ENCODE measurements at places on chromosomes 4 and X. TPM values are rescaled to one million over a fixed set of nuclear protein-coding genes. Genes with fewer than 3 reads are reported as not detected.

ARL9 gene
- 0.59 TPM for total RNA-seq

G6PD gene
- 91.3 TPM for total RNA-seq

OTC gene
- total RNA-seq = not detected

ARR3 gene
- total RNA-seq = not detected

MTMR8 gene
- total RNA-seq = 0.72 TPM

DIPK2B gene
- not detected for total RNA-seq

TMEM35A gene
- total RNA-seq = 1.5 TPM

LRIT3 gene
- under 0.01 TPM for total RNA-seq

GRCh38 chrX:17464194-17464593 lies 89.2 kb downstream of the NHS start:
- H3K27ac ChIP-seq = no peak overlapping the region
- H3K4me1 ChIP-seq = peaks cover 20% of the 10 kb centered on the region
- no peak overlapping the region for H3K4me3 ChIP-seq

DNA sequence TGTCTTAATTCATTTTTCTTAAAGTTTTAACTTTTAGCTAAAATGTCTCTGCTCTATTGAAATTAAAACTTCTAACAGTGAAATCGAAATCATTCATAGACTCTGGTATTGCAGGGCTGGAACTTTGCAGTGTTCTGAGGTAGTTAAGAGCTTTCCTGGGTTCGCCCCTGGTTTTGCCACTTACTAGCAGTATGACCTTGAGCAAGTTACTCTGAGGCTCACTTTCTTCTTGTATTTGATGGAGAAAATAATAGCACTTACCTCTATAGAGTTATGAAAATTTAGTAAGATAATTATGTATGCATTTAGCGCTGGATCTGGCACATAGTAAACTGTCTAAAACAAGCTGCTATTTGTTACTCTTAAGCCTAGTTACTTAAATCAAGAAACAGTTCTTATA lies 1.7 kb downstream of the SLAIN2 start:
- no peaks in the 10 kb centered on the region for H3K36me3 ChIP-seq
- no peaks in the 10 kb centered on the region for H3K27me3 ChIP-seq
- H3K4me1 ChIP-seq = peaks cover 44% of the 10 kb centered on the region
- no peak overlapping the region for H3K27ac ChIP-seq
- H3K4me3 ChIP-seq = peak overlapping the region; percentile 95
- DNase-seq = no peak

- H3K27me3 ChIP-seq = no peaks in the 10 kb centered on the region
- no peak overlapping the region for H3K4me3 ChIP-seq
- H3K27ac ChIP-seq = no peak overlapping the region
- no peaks in the 10 kb centered on the region for H3K4me1 ChIP-seq
- H3K36me3 ChIP-seq = no peaks in the 10 kb centered on the region
Observed at GRCh38 chrX:129318375-129318774, 204.9 kb downstream of the SMARCA1 start.

- DNase-seq = no peak
- H3K27ac ChIP-seq = no peak overlapping the region
- H3K4me1 ChIP-seq = no peaks in the 10 kb centered on the region
- H3K4me3 ChIP-seq = no peak overlapping the region
- no peaks in the 10 kb centered on the region for H3K36me3 ChIP-seq
Observed at GRCh38 chr4:23547096-23547495, 342.8 kb downstream of the PPARGC1A start.

DNA sequence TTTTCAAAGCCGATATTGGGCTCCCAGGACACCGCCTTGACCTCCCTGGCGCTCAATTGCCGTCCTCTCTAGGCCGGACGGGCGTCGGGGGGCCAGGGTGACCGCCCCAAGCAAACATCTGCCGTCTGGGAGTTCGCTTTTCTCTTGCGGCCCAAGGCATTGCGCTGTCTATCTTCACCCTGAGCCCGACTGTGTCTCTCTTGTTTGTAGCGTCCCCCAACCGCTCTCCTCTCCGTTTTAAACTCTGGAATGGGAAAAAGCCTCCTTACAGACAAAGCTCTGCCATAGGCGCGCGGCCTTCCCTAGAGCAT lies 551 bp upstream of the ARX start:
- DNase-seq = no peak
- H3K4me3 ChIP-seq = no peak overlapping the region
- H3K4me1 ChIP-seq = no peaks in the 10 kb centered on the region
- no peaks in the 10 kb centered on the region for H3K36me3 ChIP-seq
- peaks cover 92% of the 10 kb centered on the region for H3K27me3 ChIP-seq

DNA sequence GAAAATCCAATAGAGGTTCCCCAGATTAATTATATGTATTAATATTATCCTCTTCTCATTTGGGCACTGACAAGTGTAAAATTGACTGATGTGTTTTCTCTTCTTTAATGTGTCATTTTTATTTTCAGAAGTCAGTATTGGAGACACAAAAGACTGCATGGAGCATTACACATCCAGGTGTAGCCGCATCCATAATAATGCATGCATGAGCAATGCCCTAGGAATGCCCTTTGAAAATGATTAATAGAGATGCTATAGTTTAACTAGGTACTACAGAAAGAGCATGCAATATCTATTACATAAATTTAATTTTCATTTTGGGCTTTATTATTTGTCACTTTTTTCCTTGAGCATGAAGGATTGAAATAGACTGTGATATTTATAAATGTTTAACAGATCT lies 509.9 kb downstream of the SPOCK3 start:
- H3K4me1 ChIP-seq = no peaks in the 10 kb centered on the region
- no peaks in the 10 kb centered on the region for H3K27me3 ChIP-seq
- no peaks in the 10 kb centered on the region for H3K36me3 ChIP-seq
- DNase-seq = no peak
- H3K27ac ChIP-seq = no peak overlapping the region

GRCh38 chr4:118767109-118767508 lies 68.8 kb downstream of the SEC24D start:
- H3K4me1 ChIP-seq = peaks cover 83% of the 10 kb centered on the region
- H3K4me3 ChIP-seq = no peak overlapping the region
- peaks cover 86% of the 10 kb centered on the region for H3K36me3 ChIP-seq

- H3K4me3 ChIP-seq = no peak overlapping the region
- no peaks in the 10 kb centered on the region for H3K36me3 ChIP-seq
- peaks cover 10% of the 10 kb centered on the region for H3K4me1 ChIP-seq
- no peak overlapping the region for H3K27ac ChIP-seq
- no peak for DNase-seq
Observed at GRCh38 chr4:109562457-109563239, 2.6 kb downstream of the MCUB start.

GRCh38 chr4:125283707-125284279 lies 31.0 kb upstream of the FAT4 start:
- H3K27ac ChIP-seq = no peak overlapping the region
- no peak overlapping the region for H3K4me3 ChIP-seq
- H3K36me3 ChIP-seq = no peaks in the 10 kb centered on the region
- H3K4me1 ChIP-seq = no peaks in the 10 kb centered on the region
- H3K27me3 ChIP-seq = no peaks in the 10 kb centered on the region

GRCh38 chr4:88630756-88631155 lies 38.5 kb downstream of the HERC3 start:
- peak; percentile 70 for DNase-seq
- H3K27ac ChIP-seq = peak overlapping the region; percentile 78
- H3K27me3 ChIP-seq = no peaks in the 10 kb centered on the region
- H3K4me1 ChIP-seq = peaks cover 33% of the 10 kb centered on the region
- no peak overlapping the region for H3K4me3 ChIP-seq

DNA sequence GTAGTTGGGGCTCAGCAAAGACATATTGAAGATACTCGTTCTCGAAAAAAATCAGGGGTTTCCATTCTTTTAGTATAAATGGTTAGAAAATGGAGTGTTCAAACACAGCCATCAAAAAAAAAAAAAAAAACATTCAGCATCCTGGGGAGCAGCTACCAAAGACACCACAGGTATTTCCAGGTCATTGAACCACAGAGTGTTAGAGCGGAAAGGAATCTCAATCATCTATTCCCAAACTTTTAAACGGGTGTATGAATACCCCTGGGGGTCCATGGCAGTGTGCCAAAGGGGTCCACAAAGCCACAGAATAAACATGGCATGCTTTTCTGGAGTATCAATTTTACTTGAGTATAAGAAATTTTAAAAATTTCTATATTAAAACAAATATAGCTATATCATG lies 6.9 kb upstream of the FGF16 start:
- H3K4me3 ChIP-seq = no peak overlapping the region
- H3K27me3 ChIP-seq = no peaks in the 10 kb centered on the region

GRCh38 chr4:130485371-130485770 lies 1389.4 kb downstream of the C4orf33 start:
- H3K4me1 ChIP-seq = no peaks in the 10 kb centered on the region
- no peaks in the 10 kb centered on the region for H3K36me3 ChIP-seq
- DNase-seq = no peak
- H3K4me3 ChIP-seq = no peak overlapping the region
- no peaks in the 10 kb centered on the region for H3K27me3 ChIP-seq

DNA sequence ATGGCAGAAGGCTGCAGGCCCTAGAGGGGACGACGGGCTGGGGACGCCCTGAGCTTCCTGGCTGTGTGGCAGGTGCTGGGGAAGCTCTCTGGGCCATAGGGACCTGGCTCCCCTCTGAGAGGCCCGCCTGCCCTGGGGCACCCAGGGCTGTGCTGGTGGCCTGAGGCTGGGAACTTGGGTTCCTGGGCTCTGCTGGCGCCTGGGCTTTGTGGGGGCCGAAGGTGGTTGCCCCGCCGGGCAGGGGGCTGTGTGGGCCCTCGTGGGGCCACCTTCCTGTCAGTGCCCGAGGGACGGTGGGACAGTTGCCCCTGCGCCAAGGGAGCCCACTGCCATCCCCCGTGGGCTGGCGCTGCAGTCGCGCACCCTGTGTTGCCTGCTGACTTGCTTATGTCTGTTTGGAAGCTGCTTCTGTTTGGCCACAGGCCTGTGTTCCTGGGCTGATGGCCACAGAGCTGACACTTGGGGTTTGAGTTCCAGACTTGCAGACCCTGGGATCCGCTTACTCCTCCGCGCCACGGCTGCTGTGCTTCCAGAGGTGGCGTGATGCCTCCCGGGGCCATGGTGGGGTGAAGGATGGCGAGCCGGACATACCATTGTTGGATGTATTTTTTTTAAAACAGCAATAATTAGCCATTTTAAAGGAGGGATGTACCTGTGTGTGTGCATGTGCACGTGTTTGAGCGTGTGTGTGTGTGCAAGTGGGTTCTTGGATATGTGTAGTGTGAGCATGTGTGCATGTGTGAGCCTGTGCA lies 8.5 kb downstream of the NAT8L start:
- no peaks in the 10 kb centered on the region for H3K36me3 ChIP-seq
- H3K27me3 ChIP-seq = no peaks in the 10 kb centered on the region
- H3K4me1 ChIP-seq = no peaks in the 10 kb centered on the region
- H3K27ac ChIP-seq = no peak overlapping the region
- H3K4me3 ChIP-seq = no peak overlapping the region

DNA sequence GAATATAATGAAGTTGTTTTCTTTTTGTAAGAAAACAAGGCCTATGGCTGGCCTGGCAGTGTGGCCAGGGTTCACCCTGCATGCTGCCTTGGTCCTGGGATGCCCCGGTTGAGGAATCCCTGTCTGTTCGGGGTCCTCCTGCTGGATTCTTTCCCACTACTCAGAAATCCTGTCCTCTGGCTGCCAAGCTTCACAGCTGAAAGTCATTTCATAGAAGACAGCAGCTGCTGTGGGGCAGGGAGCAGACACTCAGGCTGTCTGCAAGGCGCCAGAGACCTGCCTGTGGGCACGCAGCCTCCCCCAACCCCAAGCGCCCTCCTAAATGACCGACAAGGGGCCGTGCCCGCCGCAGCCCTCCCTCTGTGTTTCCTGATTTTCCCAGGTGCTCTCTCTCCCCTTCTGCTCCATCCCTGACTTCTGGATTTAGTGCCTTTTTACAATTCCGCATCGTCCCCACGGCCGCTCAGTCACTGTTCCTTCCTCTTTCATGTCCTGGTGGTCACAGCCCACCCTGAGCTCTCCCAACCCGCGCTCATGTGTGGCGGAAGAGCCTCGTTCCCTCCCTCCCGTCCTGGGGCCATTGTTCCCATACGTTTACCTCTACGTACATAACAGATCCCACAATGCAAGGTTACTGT lies 27.5 kb downstream of the ZFYVE28 start:
- DNase-seq = peak; percentile 17
- H3K36me3 ChIP-seq = no peaks in the 10 kb centered on the region
- H3K4me3 ChIP-seq = no peak overlapping the region
- H3K27me3 ChIP-seq = peaks cover 36% of the 10 kb centered on the region
- no peak overlapping the region for H3K27ac ChIP-seq

- peaks cover 9% of the 10 kb centered on the region for H3K4me1 ChIP-seq
- H3K36me3 ChIP-seq = no peaks in the 10 kb centered on the region
- H3K4me3 ChIP-seq = no peak overlapping the region
- no peak for DNase-seq
- no peak overlapping the region for H3K27ac ChIP-seq
- H3K27me3 ChIP-seq = no peaks in the 10 kb centered on the region
Observed at GRCh38 chrX:11753668-11754067, 4.4 kb upstream of the MSL3 start.

DNA sequence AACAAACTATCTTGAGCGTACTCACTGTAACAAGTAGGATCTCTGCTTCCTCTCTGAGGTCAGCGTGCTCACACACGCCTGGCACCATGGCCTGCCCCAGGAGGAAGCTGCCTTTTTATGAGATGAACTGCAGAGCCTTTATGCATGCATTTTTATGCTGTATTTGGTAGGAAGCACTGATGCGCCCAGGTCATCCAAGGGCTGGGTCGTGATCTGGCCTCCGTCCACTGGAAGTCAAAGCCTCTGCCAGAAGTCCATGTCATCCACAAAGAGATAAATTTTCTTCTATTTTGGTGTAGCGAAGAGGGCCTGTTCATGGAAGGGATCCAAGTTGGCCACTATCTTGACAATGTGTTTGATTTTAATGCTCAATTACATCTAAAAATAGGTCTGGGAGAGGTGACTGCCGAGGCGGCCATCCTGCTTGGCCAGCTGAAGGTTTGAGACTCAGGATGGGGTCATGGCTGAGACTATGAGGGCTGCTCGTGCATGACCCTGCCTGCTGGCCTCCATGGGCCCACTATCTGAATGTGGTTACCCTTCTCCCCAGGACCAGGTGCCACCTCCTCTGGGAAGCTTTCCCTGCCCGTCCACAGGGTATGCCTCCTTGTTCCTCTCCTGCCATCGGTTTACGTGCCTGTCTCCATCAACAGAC lies 50.3 kb downstream of the HTRA3 start:
- no peaks in the 10 kb centered on the region for H3K36me3 ChIP-seq
- peaks cover 2% of the 10 kb centered on the region for H3K27me3 ChIP-seq
- peak; percentile 46 for DNase-seq
- H3K27ac ChIP-seq = no peak overlapping the region

- peak; percentile 31 for DNase-seq
- H3K4me3 ChIP-seq = no peak overlapping the region
- no peaks in the 10 kb centered on the region for H3K4me1 ChIP-seq
- no peak overlapping the region for H3K27ac ChIP-seq
- H3K36me3 ChIP-seq = no peaks in the 10 kb centered on the region
Observed at GRCh38 chr4:136713140-136713539, 819.2 kb downstream of the PCDH18 start.

GRCh38 chrX:19742826-19743225 lies 144.6 kb downstream of the SH3KBP1 start:
- H3K36me3 ChIP-seq = no peaks in the 10 kb centered on the region
- no peaks in the 10 kb centered on the region for H3K4me1 ChIP-seq
- no peak for DNase-seq

- H3K36me3 ChIP-seq = no peaks in the 10 kb centered on the region
- DNase-seq = no peak
- no peak overlapping the region for H3K27ac ChIP-seq
- no peaks in the 10 kb centered on the region for H3K27me3 ChIP-seq
- H3K4me1 ChIP-seq = no peaks in the 10 kb centered on the region
- no peak overlapping the region for H3K4me3 ChIP-seq
Observed at GRCh38 chr4:135015771-135016170, 814.2 kb upstream of the PABPC4L start.

- H3K4me1 ChIP-seq = no peaks in the 10 kb centered on the region
- no peak overlapping the region for H3K27ac ChIP-seq
- H3K27me3 ChIP-seq = no peaks in the 10 kb centered on the region
Observed at GRCh38 chr4:61129971-61130370, 70.2 kb upstream of the ADGRL3 start.
